ENCODE measurements at places on chromosomes 16 and 17.

GRCh38 chr16:83187405-83187804 lies 560.6 kb downstream of the CDH13 start:
- no peak for DNase-seq

GRCh38 chr17:67316781-67317180 lies 49.6 kb downstream of the PSMD12 start:
- no peak for DNase-seq

GRCh38 chr17:76735006-76735405 lies 2.1 kb downstream of the SRSF2 start:
- DNase-seq: no peak

DNA sequence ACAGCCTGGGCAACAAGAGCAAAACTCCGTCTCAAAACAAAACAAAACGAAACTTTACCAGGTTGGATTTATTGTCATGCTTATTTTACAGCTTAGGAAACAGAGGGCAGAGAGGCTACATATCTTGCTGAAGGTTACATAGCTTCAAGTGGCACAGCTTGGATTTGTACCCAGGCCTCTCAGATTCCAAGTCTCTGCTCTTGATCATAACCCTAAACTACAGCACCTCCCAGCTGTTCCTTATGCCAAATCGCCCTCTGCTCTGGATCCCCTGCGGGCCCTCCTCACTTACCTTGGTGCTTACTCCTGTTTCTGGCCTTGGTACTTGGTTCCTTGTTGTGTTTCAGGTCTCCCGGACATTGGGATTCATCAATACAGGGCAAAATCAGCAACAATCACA lies 11.7 kb upstream of the CUEDC1 start:
- no peak for DNase-seq

DNA sequence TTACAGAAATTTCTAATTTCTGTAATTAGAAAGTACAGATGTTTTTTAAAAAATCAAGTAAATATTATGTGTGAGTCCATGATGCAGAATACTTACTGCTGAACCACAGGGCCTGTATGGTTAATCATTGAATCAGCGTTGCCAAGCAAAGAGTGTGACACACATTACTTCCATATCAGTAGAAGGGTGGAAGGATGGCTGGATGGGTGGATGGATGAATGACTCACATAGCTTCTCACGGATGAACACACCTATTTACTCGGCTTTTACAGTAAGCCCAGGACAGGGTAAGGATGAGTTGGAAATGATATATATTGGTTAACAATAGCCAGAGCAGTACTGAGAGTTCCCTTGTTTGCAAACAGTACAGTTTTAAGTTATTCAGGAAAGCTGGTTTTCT lies 495.9 kb upstream of the RBFOX1 start:
- no peak for DNase-seq

DNA sequence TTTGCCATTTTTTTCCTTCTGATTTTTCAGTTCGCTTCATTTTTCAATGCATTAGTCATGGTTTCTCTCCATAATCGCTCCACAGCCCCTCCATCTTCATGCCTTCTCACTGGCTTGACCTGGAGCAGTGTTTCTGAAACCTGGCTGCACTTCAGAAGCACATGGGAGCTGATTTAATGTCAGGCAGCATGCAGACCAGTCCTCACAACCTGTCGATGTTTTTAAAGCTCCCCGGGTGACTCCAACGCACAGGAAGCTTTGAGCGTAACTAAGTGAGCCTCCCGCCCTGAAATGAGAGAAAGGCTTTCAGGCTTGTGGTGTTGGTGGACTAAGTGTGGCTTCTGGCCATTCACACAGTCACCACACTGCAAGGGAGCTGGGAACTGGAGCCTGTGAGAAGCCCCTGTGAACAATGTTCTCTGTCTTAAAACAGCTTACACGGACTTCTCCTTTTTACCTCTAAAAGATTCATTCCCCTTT lies 16.8 kb upstream of the DRG2 start:
- no peak for DNase-seq

DNA sequence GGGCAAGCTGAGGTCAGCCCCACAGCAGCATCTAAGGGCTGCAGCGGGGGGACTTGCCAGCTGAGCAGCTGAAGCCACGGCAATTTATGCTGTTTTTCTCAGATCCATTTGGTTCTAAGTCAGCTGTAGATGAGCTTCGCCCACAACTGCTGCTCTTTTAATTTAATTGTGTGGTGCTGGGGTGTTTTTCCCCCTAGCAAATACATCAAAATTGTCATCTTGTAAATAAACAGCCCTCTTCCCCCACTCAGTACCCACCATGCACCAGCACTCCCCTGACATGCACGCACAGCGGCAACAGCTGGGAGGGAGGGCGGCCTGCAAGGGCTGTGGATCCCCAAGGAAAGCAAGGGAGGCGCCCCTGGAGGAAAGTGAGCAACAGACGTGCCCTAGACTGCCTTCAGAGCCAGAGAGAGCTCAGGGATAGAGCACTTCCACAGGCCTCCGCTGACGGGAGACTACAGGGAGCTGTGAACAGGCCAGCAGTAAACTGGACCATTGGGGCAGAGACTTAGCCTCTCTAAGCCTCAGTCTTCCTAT lies 149.5 kb downstream of the TMEM132E start:
- DNase-seq: no peak

DNA sequence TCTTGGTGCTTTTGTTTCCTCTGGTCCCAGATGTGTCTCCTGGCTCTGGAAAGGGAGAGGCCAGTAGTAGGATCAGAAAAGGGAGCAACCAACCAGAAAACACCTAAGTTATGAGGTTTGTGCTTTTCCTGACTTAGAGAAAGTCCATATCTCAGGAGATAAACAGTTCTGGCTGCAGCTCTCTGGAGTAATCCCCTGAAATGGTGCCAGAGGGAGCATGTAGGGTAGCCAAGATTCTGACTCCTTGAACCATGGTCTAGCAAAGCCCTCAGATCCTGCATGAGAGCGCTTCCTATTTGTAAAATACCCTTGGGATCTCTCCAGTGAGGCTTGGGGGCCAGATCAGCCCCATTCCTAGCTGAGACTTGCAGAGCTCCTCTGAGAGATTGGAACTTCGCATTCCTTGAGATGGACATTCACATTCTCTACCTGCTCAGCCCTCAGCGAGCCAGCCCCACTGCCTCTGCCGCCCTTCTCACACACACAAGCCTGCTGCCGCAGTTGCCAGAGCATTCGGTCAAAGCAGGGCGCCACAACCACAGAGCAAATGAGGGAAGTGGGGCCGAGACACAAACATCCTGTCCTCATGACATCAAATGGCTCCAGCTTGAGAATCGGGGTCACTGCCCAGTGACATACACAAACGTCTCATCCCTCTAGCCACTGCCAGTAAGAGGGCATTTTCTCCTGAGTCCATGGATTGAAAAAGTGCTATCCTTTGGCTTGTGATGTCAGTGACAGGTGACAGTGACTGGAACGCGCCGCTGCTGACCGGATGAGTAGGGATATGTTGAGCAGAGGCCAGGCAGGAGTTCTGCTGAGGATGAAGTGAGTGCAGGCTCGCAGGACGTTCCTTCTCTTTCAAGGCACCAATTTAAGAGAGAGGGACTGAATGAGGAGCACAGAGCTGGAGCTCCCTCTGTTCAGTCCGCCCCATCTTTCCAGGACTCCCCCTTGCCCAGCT lies 5.0 kb downstream of the ABHD15 start:
- DNase-seq: peak; percentile 90

DNA sequence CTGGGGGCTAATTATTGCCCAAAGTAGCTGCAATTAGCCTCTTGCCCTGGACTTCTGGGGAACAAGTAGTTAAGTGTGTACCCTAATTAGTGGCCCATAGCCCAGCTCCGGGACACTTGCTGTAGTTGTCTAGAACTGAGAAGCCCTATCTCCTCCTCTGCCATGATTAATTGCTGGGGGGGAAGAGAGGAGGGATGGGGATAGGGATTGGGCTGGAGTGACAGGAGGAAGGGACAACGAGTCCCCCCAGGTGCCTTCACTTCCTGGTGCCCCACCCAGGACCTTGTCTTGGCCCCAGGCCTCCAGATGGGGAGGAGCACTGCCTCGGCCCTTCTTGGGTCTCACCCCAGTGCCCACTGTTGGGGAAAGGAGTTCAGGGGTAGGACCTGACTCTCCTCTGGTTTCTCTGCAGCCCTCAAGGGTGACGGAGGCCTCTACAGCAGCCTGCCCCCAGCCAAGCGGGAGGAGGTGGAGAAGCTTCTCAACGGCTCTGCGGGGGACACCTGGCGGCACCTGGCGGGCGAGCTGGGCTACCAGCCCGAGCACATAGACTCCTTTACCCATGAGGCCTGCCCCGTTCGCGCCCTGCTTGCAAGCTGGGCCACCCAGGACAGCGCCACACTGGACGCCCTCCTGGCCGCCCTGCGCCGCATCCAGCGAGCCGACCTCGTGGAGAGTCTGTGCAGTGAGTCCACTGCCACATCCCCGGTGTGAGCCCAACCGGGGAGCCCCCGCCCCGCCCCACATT lies 17.4 kb downstream of the NGFR start:
- no peak for DNase-seq

GRCh38 chr17:17523001-17523730 lies 27.0 kb upstream of the RASD1 start:
- no peak for DNase-seq

DNA sequence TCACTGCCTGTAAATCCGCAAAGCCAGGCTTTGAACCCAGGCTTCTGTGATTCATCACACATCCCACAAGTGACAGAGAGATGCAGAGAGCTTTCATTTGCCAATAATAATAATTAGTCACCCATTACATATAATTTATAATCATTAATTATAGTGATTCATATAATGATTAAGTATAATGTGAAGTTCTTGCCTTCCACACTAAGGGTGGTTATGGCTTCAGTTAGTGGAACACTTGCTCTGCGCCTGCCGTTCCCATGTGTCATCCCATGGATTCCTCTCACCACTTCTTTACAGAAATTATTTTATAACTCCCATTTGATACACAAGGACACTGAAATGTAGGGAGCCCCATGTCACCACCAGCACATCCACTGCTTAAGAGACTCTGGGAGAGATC lies 39.8 kb upstream of the XYLT1 start:
- no peak for DNase-seq

GRCh38 chr16:12675852-12676251 lies 127.8 kb downstream of the CPPED1 start:
- DNase-seq: no peak

DNA sequence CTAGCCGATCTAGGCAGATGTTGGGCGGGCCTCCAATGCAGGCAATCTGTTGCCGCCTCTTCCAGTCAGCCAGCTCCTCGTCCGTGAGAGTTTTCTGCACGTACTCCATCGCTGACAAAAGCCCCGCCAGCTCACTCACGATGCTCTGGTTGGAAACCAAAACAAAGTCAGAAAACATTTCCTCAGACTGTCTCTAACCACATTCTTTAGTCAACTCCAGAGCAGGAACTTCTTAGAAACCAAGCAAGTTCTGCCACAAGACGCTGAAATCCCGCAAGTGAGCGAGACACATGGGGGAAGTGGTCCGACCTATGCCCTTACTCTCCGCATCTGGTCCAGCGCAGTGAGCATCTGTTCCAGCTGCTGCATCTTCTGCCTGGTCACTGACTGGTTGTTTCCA lies 49.1 kb downstream of the STAT5A start:
- DNase-seq: no peak

DNA sequence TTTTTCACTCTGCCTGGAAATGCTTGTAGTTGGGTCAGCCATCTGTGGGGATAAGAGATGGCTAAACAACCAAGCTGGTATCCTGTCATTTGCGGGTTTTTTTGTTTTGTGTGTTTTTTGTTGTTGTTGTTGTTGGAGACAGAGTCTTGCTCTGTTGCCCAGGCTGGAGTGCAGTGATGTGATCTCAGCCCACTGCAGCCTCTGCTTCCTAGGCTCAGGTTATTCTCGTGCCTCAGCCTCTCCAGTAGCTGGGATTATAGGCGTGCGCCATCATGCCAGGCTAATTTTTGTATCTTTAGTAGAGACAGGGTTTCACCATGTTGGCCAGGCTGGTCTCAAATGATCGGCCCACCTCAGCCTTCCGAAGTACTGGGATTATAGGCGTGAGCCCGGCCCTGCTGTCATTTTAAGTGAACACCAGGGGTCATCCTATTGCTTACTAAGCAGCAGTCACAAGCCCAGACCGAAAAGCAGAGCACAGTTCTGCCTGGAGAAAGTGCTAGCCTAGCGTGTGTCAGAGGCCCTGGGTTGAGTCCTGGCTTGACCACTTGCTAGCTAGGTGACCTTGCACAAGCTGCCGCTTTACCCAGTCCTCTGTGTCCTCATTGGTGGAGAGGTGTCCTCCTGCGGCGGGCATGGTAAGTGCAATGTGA lies 4.6 kb downstream of the SMCR8 start:
- DNase-seq: no peak

DNA sequence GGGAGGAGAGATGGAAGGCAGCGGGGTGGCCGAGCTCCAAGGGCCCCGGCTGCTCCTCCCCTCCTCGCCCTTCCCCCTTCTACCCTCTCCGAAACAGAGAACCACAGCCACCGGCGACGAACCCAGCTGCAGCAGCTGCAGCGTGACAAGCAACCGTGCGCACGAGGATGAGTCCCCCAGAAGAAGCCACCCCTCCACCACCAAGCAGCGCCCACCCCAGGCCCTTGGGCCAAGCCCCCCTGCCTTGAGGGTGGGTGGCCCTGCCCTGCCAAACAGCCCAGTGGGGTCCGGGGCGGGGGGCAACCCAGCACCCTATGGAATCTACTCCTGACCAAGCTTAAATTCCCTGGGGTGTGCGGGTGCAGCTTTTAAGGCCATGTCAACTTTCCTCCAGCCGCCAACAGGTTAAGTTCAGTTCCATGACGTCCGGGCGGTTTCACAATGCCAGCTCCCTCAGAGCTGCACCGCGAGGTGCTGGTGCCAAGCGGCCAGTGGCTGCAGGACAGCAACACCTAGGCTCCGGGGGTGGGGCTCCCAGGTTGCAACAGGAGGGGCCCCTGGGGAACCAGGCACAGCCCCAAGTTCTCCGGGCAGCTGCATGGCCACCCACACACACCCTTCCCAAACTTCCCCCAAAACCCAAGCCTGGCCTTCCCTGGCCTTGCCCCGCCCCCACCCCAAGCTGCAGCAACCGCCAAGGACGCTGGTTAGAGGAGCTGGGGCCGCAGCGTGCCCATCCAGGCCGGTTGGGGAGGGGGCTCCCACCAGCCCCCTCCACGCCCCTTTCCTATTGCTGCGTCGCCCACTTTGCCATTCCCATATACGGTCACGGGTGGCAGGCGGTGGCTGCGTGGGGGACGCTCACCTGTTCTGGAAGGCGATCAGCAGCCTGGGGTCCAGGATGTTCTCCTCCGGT lies 2.0 kb downstream of the CBX4 start:
- DNase-seq: peak; percentile 92

GRCh38 chr16:30142672-30143346 lies 19.8 kb upstream of the MAPK3 start:
- DNase-seq: no peak

Measured in Peyer's patch (tissue), 4 donors.